ENCODE measurements at places on chromosomes 13 and 19.

- no peak for DNase-seq
Measured at GRCh38 chr13:50485979-50486935, 357.2 kb downstream of the DLEU7 start.

DNA sequence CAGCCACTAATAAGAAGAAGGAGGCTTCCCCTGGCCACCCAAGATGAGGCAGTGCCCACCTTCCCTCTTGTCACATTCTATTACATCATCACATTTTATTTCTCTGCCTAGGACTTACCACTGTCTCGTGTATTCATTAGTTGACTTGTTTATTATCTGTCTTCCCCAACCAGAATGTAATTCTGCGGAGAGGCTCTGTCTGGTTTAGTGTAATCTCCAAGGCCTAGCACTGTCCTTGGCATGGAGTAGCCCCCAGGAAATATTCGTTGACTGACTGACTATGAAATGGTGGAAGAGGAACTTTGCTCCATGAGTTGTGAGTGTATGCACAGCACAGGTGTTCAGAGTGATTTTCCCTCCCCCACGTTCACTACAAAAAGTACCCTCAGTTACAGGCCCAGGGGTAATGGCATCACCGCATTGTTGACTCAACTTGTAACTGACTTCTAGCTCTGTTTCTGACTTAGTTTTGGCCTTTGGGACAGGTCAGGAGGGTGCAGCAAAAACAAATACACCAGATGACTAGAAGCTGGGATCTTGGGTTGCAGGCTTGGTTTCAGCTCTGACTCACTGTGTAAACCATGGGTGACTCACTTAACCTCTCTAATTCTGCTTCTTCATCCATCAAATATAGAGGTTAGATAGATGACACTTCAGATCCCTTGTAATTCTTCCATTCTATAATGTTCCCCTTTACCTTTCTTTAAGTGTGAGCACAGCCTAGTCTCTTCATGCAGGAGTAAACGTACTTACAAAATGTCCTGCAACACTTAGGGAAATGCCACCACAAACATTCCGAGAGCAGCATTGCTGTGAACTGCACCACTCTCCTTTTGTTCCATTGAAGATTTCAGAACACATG, 229.7 kb downstream of the KCNRG start:
- peak; percentile 62 for DNase-seq

DNA sequence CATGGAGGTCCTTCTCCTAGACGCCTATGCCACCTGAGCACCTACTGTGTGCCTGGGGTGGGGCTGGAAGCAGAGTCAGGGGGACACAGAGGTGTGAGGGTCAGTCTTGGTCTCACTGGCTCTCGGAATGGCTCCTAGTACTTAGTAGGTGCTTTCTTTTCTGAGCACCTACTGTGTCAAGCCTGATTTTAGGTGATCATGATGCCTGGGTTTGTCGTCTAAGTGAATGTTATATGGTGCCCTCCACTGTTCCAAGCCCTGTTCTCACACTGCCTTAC, 20.0 kb downstream of the MYH14 start:
- no peak for DNase-seq

GRCh38 chr13:27339299-27339698, 68.7 kb downstream of the RASL11A start:
- DNase-seq, result peak; percentile 49

DNA sequence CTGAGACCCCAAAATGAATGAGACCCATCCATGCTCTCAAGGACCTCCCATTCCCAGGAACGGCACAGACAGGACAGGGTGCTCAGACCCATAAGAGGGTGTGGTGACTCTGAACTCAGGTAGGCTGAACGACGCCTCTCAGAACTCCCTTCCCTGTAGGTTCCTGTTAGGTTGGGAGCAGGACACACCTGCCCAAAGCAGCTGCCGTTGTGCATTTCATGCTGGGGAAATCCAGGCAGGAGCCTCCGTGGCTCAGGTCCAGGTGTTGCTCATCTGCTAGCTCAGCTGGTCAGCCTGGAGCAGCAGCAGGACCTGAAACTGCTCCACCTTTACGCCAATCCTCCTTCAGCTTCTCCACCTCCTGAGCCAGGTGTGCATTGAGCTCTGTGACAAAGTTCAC, 19.1 kb upstream of the TEX101 start:
- DNase-seq, result no peak

DNA sequence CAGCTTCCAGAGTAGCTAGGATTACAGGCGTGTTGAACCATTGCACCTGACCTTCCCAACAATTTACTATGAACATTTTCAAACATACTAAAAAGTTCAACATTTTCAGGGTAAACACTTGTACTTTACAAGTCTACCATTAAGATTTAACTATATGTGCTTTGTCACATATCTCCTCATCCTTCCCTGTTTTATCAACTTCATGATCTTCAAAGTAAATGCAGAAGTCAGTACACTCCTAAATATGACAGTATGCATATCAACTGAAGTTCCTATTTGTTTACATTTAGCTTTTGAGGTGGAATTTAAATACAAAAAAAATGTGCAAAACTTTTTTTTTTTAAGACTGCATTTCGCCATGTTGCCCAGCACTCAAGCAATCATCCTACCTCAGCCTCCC, 18.5 kb downstream of the LNX2 start:
- no peak for DNase-seq
